Activated T-helper 2 cell treated with anti-CD3 and anti-CD28 coated beads, Interferon-gamma antibody, Interleukin-2, Interleukin-4, amounts not matched to agents 10 μg/mL and 5 μg/mL and 100 μg/mL, durations not matched to agents 14 hours and 24 hours and 36 hours (primary cell): ENCODE measurements at places on chromosomes 3 and 15. TPM values are rescaled to one million over a fixed set of nuclear protein-coding genes. Genes with fewer than 3 reads are reported as not detected.

SLC12A1 gene
- not detected in 2 replicates for total RNA-seq

COL7A1 gene
- total RNA-seq = 1.9 and 2.4 TPM in 2 replicates

ZCWPW2 gene
- total RNA-seq = 0.14 and 0.16 TPM in 2 replicates

DNA sequence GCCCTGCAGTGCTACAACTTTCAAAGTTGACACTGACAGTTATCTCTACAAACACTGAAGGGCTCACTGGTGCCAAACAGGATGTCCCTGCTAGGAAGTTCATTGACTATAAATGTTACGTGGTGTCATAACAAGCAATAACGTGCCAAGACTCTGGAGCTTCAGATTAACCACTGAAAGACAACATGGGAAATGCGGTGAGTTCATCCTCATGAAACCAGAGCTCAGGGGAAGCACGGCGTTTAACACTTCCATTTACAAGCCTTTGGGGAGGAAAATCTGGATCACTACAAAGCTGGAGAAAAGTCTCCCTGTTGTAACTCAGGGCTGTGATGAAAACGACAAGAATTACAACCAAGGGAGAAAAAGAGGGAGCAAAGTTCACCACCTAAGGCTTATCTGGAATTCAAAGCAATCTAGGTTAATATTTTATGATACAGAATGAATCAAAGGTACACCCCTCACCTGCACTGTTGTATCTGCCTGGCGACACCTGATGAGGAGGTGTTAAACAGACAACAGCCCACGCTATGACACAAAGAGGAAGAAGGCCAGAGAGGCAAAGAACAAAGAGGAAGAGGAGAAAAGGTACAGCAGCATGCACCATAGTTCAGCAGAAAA is 27.0 kb downstream of the SHQ1 start:
- peaks cover 7% of the 10 kb centered on the region for H3K36me3 ChIP-seq
- H3K4me3 ChIP-seq = no peak overlapping the region
- DNase-seq = peak; percentile 20
- H3K4me1 ChIP-seq = peaks cover 27% of the 10 kb centered on the region
- H3K27me3 ChIP-seq = no peaks in the 10 kb centered on the region

- H3K36me3 ChIP-seq = no peaks in the 10 kb centered on the region
- DNase-seq = no peak
- H3K27me3 ChIP-seq = peaks cover 16% of the 10 kb centered on the region
- peaks cover 1% of the 10 kb centered on the region for H3K4me1 ChIP-seq
- no peak overlapping the region for H3K4me3 ChIP-seq
- H3K27ac ChIP-seq = no peak overlapping the region
These were observed 85.5 kb downstream of the TM4SF4 start for GRCh38 chr3:149560001-149560400.

DNA sequence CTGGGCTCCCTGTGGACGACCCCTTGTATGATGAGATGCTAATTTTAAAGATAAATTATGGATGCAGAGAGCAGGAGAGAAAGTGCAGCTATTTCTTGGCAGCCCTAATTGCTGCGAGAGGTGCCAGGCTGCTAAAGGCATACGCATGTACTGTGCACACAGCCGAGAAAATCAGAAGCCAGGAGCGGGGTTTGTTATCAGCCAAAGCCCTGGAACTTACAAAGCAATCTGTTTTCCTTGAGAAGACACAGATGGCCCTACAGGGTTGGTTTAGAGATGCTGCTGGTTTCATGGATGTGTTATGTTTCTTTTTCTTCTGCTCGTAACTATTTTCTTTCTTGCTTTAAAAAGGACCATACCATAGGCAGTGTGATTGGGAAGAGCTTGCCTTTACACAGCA is 11.7 kb upstream of the CCK start:
- no peak overlapping the region for H3K27ac ChIP-seq
- H3K4me3 ChIP-seq = no peak overlapping the region
- DNase-seq = no peak
- no peaks in the 10 kb centered on the region for H3K4me1 ChIP-seq
- H3K27me3 ChIP-seq = no peaks in the 10 kb centered on the region

GRCh38 chr3:146226881-146227280 is 24.0 kb downstream of the PLSCR4 start:
- no peak overlapping the region for H3K4me3 ChIP-seq
- H3K27me3 ChIP-seq = no peaks in the 10 kb centered on the region
- no peak overlapping the region for H3K27ac ChIP-seq
- no peaks in the 10 kb centered on the region for H3K4me1 ChIP-seq
- no peaks in the 10 kb centered on the region for H3K36me3 ChIP-seq
